GM13976 (cell line): ENCODE measurements at places on chromosomes 6 and 20.
A peak's percentile ranks its signal among the peaks of the same experiment; 100 is the strongest.

DNA sequence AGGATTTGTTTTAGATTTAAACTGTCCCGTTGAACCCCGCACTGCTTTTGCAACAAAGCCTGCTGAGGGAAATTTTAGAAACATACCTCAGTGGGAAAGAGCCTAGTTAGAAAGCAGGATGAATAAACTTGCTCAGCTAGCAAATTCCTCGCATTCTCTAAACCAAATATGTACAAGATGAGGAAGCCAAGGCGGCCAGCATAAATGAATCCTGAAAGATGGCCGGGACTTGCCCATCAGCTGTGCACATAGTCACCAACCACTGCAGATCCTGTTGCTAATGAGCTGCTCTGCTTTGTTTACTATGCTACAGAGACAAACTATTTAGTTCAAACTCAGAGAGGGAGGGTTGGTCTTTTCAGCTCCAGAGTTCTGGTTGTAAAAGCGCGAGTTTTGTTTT is 49.0 kb downstream of the TMEM170B start:
- DNase-seq: no peak

GRCh38 chr20:1423625-1424106 is 30.8 kb upstream of the FKBP1A start:
- no peak for DNase-seq

DNA sequence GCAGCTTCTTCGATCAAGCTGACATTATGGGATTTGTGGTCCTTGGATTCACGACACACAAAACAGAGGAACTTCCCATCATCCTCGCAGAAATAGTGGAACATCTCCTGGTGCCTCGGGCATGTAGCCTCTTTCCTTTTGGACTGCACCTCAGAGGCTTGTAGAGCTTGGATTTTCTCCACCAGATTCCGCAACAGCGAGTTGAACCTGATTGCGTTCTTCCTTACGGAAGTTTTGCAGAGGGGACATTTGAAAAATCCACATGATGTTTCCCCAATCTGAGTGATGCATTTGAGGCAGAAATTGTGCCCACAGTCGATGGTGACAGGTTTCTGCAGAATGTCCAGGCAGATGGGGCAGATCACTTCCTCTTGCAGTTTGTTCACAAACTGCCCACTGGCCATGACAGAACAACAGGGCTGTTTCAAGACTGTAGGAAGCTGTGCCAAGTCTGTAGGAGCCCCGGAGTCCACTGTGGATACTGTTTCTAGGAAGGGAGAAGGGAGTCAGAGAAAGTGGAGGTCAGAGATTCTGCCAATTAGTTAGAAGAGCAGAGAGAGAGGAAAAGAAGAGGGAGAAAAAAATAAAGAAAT is 392 bp downstream of the TRIM31 start:
- DNase-seq: no peak

GRCh38 chr6:81158956-81159355 is 593.5 kb downstream of the TENT5A start:
- DNase-seq: no peak

DNA sequence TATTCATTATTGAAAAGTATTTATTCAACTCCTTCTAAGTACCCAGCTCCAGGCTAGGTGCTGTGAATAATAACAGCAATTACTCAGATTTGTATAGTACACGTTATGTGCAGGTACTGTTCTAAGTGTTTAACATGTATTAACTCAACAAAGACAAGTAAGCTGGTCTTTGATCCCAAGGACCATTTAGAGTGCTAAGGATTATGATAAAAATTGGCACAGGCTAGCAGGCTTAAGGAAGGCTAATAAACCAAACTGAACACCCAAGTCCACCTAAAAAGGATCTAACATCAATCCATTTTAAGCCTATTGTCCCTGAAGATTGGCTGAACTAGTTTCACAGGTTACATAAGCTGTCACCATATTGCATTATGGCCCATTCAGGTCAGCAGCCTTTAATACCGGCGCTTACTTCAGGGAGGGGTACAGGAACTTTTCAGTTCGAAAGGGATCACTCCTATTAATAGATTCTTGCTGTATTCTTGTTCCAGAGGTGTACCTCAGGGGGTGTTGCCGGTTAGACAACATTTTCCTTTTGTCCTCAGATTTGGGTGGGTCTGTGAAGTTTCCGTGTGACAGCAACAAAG is 99.0 kb upstream of the GMDS start:
- no peak for DNase-seq

DNA sequence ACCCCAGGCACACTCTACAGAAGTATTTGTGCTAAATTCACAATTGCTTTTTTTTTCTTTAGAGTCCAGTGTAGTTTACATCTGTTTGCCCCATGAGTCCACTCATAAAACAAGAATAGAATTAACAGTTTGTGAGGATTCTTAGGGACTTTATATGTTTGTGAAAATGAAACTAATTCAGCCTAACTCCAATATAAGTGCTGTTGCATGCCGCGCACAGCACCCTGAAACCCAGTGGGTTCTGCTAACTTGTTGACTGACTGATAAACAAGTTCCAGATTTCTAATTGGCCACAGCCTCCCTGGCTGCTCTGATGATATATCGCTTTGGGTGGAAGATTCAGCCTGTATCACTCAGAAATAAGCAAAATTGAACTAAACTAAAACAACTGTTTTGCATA is 561.4 kb downstream of the PKHD1 start:
- DNase-seq: no peak

GRCh38 chr6:82245376-82245775 is 2.2 kb downstream of the IBTK start:
- no peak for DNase-seq

GRCh38 chr6:82761674-82762345 is 303.8 kb downstream of the UBE3D start:
- DNase-seq: no peak

DNA sequence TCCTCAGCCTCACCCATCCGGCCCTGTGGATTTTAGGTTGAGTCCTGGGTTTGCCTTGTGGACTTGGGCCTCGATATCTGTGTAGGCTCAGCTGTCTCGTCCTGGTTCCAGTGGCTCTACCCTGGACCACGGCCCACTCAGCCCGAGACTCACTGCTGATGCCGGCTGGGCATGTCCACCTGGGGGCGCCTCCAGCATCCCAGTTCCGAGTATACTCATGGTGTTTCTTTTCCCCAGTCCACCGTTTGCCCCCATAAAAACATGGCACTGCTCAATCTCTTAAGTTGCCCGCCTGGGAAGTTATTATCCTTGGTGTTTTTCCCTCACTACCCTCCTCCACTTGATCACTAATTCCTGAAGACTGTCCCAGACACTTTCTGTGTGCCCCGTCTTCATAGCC is 99.1 kb downstream of the ARID1B start:
- no peak for DNase-seq

- no peak for DNase-seq
These were observed 99.5 kb downstream of the KCNQ5 start for GRCh38 chr6:72721346-72721745.

GRCh38 chr6:39952167-39952566 is 17.9 kb upstream of the MOCS1 start:
- no peak for DNase-seq

GRCh38 chr6:13641315-13641714 is 26.2 kb downstream of the NOL7 start:
- no peak for DNase-seq

GRCh38 chr6:15476631-15477380 is 186.0 kb downstream of the DTNBP1 start:
- DNase-seq: no peak

GRCh38 chr20:52150440-52151258 is 40.9 kb downstream of the ZFP64 start:
- peak; percentile 66 for DNase-seq

GRCh38 chr6:169837529-169838250 is 86.3 kb downstream of the ERMARD start:
- DNase-seq: no peak

DNA sequence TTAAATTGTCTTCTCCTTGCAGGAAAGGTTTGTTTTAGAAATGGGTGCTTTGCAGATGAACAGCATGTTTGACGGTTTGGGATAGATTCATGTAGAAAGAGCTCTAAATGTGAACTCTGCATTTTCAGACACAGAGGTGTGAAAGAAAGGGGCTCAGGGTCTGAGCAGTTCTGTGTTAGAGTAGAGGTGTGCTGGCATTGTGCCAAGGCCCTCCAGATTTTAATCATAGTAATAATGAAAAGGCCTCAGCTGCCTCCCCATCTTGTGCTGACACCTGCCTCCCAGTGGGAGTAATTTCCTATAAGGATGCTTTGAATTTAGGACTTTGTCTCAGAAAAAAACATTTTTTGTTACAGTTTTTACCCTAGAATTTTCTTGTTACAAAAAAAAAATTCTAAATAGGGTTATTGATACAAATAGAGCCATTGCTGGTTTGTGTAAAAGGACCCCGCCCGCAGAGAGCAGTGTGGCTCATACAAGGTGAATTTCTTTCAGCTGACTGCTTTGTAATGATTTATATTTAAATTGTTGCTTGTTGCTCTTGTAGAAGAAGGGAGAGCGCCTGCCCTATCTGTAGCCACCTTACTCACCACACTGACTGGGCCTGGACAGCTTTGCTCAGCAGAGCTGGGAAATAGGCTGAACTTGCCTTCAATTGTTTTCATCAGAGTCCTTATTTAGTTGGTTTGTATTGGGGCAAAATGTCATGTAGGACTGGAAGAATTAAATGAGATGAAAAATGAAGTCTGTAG is 294.5 kb downstream of the ZFAND3 start:
- no peak for DNase-seq

DNA sequence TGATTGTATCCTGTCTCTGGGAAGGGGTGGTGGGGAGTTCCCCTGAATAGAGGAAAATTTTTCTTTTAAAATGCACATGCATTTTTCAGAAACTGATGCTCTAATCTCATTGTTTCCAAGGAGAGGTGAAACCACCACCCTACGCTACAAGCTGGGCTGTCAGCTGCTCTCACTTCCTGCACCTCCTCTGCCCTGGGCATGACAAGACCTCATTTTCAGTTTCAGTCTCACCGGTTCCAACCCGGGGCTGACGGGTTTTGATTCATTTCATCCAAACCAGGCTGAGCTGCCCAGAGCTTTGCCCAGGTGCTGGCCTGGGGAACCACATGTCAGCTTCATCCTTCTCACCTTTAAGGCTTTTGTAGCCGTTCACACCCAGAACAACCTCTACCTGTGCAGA is 99.7 kb downstream of the EYA2 start:
- peak; percentile 48 for DNase-seq

DNA sequence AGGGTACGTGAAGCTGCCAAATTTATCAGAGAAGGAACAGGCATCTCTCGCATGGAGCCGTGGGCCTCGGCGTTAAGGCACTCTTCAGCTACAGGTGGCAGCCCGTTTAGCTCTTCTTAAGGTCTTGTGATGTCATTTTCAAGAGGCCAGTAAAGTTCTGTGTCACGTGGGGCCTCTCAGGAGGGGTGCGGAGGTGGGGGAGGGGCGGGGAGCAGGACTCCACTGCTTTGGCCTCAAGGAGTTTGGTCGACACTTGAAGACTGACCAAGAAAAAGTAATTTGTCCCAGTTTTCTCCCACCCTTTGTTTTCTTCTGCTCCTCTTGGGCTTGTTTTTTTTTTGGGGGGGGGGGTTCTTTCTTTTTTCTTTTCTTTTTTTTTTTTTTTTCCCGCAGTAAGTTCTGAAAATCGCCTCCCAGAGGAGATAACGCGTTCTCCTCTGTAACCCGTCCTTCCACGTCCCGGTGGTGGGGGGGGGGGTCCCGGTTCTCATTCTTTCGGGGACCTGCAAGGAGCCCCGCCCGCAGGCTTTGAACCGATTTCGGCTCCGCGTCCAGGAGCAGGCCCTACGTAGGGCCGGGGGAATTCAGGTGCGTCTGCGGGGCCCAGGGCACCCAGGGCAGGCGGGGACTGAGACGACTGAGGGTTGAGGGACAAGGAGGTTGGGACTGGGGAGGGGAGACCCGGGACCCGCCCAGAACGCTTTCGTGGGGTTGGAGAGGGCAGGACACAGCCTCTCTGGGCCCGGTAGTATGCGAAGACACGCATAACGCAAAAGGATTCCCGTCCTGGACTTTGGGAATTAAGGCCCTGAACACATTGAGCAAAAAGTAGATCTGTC is 26.0 kb downstream of the GPX6 start:
- DNase-seq: peak; percentile 80

GRCh38 chr6:3205913-3206312 is 21.5 kb downstream of the TUBB2B start:
- no peak for DNase-seq

- no peak for DNase-seq
These were observed 17.5 kb downstream of the FRMD1 start for GRCh38 chr6:168061269-168062210.

- no peak for DNase-seq
These were observed 122.3 kb downstream of the B3GAT2 start for GRCh38 chr6:70834520-70834919.

- DNase-seq: no peak
These were observed 1.0 kb downstream of the NR2E1 start for GRCh38 chr6:108166664-108167448.

GRCh38 chr20:35150846-35151579 is 3.9 kb upstream of the EDEM2 start:
- no peak for DNase-seq

GRCh38 chr6:156423075-156423474 is 354.1 kb upstream of the ARID1B start:
- DNase-seq: no peak

DNA sequence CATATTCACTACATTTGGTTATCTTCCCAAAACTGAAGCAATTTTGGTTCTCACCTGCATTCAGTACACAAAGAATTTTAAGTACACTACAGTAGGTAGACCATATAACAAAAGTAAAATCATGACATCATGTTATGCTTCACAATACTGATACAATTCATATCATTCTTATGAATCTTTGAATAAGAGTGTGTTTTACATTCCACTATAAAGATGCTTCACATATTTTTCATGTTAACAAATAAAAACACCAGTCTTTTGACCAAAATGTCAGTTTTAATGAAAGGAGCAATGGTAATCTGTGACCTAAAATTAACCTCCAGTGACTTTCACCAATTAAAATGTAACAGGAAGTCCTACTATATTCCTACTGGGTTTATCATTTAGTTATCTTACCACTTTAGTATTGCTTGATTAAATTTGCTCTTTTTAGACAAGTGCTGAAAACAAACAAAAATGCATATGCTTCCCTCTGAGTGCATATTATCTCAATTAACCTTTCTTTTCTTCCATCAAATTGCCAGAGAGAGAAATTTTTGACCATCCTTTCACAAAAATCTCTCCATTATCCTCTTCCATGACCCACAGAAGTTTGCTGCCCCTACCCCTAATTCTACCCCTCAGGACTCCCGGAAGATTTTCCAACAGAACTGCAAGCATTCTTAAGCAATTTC is 49.3 kb downstream of the PHIP start:
- no peak for DNase-seq

- DNase-seq: no peak
These were observed 21.9 kb downstream of the ADTRP start for GRCh38 chr6:11756726-11757125.

DNA sequence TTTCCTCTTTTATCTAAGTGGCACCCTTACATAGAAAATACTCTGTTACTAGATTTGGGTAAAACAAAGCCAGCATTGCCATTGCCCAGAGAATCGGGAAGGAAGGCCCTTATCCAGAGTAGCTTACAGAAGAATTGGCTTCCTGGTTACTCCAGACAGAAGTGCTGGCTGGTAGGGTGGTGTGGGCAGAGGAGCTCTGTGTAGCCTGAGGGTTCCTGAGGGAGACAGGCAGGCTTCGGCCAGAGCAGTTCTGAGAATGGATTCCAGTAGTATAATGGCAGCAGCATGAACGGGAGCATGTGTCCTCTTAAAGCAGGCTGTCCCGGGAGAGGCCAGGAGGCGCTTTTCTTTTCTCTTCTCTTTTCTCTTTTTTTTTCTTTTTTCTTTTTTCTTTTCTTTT is 11.9 kb downstream of the CUL9 start:
- DNase-seq: no peak

- DNase-seq: peak; percentile 63
These were observed 5.6 kb upstream of the VNN2 start for GRCh38 chr6:132763269-132763668.

GRCh38 chr6:11272491-11273192 is 40.2 kb upstream of the NEDD9 start:
- no peak for DNase-seq

GRCh38 chr20:49161428-49162152 is 26.5 kb downstream of the STAU1 start:
- no peak for DNase-seq
